WTC11 (cell line): ENCODE measurements at places on chromosomes 3 and 15. TPM values are rescaled to one million over a fixed set of nuclear protein-coding genes. Genes with fewer than 3 reads are reported as not detected.

DNA sequence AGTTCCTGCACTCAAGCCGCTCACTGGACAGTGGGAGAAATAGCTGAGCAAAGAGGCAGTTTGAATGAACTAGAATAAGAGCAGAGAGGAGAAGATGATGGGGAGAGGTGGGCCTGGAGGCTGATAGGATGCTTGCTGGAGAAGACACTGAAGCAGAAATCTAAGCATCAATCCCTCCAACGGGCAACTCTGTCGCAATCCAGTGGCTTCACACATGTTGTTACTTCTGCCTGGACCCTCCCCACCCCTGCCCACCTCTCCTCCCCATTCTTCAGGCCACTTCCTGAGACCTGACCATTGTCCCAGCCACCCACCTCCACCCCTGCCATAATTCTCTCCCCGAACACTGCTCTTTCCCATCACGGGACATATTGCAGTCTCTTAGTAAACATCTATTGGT is 76.0 kb downstream of the SRGAP3 start:
- no peak for DNase-seq

Gene SLC22A13
- 0.16 to 0.42 TPM (median 0.30 TPM) in 3 replicates for total RNA-seq

- DNase-seq = no peak
Observed at GRCh38 chr3:18556503-18557135, 131.5 kb upstream of the SATB1 start.

DNA sequence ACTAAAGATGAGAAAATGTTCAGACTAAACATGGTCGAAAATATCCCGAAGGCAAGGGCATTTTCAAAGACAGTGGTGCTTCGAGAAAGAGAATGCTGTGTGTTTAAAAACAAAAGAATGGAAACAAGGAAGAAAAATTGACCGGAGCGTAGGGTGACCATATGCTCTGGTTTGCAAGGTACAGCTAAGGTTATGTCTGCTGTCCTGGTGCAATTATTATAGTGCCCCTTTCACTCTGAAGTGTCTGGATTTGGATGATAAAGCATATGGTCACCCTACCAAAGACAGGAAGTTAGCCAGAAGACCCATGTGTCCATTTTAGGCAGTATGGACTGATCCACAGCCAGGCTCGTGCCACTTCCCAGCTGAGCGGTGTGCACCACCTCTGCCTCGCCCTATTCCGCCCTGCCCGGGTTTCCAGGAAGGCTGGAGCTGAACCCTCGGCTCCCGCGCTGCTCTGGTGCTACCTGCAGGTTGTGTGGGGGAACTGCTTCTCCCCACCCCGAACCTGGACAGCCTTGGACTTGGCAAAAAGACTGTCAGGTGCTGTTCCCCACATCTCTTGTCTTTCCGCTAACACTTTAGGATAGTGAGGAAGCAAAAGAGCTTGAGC is 25.2 kb downstream of the GOLGA6D start:
- peak; percentile 90 for DNase-seq

Gene HRG
- 0.11 to 0.24 TPM (median 0.11 TPM) in 3 replicates for total RNA-seq

DNA sequence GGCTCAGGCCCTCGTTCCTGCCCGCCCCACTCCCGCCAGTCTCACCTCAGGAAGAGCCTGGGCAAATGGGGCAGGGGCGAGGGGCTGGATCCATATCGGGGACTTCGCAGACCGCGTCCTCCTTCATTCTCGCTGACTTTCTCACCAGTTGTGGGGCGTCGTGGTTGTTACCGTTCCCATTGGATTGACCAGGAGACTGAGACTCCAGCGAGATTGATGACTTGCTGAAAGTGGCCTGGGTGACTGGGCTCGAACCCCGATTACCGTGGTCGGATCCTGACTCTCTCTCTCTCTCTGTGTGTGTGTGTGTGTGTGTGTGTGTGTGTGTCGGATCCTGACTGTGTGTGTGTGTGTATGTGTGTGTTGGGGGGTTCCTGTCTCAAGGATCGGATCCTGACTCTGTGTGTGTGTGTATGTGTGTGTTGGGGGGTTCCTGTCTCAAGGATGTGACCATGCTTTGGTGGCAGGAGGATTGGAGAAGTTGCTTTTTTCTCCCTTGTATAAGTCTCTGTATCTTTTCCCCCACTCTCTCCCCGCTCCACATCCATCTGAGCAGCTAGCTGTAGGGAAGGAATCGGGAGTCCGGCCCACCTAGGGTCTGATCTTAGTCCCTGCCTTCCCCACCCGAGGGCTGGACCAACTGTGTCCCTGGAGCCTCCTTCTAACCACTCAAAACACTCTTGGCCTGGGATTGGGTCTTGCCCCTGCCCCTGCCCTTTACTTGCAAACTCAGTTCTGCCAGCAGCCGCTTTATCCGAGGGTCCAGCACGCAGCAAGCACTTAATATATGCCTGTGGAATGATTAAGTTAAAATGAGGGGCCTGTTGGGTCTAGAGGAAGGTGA is 603 bp downstream of the PLEKHO2 start:
- no peak for DNase-seq

- DNase-seq = no peak
Observed at GRCh38 chr3:13462822-13463221, 17.3 kb upstream of the HDAC11 start.

Gene SLC28A1
- 0.14 to 0.16 TPM in 2 of 3 replicates, not detected in the other for total RNA-seq

Gene POLQ
- 14.9 to 16.8 TPM (median 16.2 TPM) in 3 replicates for total RNA-seq

Gene CTDSPL
- 28.0 to 41.2 TPM (median 28.6 TPM) in 3 replicates for total RNA-seq

Gene GOLGA6L7
- not detected in 3 replicates for total RNA-seq

DNA sequence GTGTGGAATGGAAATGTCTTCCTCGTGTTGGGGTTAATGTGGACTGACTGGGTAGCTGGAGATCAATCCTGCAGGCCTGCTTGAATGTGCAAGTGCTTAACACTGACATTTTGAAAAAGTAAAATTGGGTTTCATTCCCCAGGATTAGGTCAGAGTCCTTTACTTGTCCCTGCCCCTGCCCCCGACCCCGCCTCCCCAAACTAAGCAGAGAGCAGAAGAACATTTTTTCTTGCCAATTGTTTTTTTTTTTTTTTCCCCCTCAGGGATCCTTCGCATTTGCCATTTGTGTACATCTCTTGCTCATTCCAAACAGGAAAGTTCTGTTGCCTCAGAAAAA is 147.0 kb upstream of the NR2F2 start:
- no peak for DNase-seq
